ENCODE measurements at places on chromosomes 6 and 20.

DNA sequence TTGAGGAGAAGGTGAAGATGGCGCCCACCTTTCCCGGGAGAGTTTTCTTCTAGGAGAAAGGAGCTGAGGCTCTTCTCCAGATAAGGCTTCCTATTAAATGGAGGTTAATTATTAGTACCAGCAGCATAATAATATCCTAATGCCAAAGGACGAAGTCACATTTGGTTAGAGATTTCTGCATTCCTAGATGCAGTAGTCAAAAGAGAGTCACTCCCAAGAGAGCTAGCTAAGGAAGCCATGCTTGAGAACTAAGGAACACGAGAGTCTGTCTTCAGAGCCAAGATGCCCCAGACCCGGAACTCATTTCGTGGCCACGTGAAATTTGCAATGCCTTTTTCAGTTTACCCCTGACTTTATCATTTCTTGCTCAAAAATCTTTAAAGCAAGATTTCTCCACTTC lies 132.7 kb downstream of the TSHZ2 start:
- peak; percentile 28 for DNase-seq

- DNase-seq, result peak; percentile 61
Measured at GRCh38 chr6:53679446-53679933, 13.9 kb upstream of the KLHL31 start.

DNA sequence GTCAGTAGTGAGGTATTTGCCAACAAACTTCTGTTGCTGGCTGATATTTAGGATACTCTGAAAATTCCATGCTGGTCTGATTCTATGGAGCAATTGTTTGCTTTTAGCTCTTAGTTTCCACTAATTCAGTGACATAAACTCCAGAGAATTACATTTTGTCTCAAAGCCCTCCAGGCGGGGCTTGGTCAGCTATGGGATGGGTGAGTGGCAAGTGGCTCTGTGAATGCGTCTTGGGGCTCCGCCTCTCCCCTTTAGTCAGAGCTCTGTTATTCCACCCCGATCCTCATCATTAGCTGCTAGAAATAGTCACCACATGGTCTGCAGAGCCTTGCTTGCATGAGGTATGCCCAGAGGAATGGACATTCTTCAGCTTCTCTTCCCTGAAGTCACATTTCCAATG lies 540.6 kb downstream of the QKI start:
- no peak for DNase-seq

GRCh38 chr6:138406443-138406842 lies 2.4 kb downstream of the HEBP2 start:
- DNase-seq, result no peak

DNA sequence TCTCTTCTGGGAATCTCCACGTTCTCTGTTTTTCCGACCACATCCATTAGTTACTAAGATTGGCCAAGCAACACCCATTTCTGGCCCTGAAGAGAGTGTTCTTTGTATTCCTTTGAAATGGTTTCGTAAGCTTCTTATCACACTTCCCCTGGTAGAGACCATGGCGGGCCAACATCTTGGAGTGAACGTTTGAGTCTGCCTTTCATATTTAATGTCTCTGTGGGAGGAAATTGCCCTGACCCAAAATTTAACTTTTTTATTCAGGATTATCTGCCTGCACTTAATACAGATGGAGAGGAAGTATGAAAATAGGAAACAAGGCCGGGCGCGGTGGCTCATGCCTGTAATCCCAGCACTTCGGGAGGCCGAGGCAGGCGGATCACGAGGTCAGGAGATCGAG lies 177.0 kb upstream of the SNX9 start:
- DNase-seq, result no peak

DNA sequence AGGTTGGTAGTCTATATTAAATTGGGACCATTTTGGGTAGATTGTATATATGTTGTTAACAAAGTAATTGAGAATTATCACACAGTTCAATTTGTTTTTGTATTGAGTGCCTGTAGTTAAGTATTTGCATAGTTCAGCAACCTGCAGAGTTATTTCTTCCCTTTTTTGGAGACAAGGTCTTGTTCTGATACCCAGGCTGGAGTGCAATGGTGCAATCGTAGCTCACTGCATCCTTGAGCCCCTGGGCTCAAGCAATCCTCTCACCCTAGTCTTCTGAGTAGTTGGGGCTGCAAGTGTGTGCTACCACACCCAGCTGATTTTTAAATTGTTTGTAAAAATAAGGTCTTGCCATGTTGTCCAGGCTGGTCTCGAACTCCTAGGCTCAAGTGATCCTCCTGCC lies 250.5 kb downstream of the UTRN start:
- DNase-seq, result no peak

Data from cardiac fibroblast (primary cell).